ENCODE measurements at places on chromosomes 7 and 10. TPM values are rescaled to one million over a fixed set of nuclear protein-coding genes. Genes with fewer than 3 reads are reported as not detected.

The MMRN2 gene
- 33.5 TPM for total RNA-seq

The NUTM2E gene
- 0.33 TPM for total RNA-seq

The LHFPL3 gene
- 13.6 TPM for total RNA-seq

The CRTAC1 gene
- total RNA-seq = 19.3 TPM

The SKIDA1 gene
- 11.4 TPM for total RNA-seq

The RASA4B gene
- total RNA-seq = 42.7 TPM

The EBLN1 gene
- total RNA-seq = not detected

The MBLAC1 gene
- 3.1 TPM for total RNA-seq

The DMBT1 gene
- total RNA-seq = 3.1 TPM

The CDK5 gene
- 18.6 TPM for total RNA-seq

The PRRT4 gene
- 6.8 TPM for total RNA-seq

The BTRC gene
- 37.6 TPM for total RNA-seq

The CPVL gene
- total RNA-seq = 7.9 TPM

The THSD7A gene
- 46.4 TPM for total RNA-seq

The HTRA1 gene
- total RNA-seq = 172 TPM

The LIPA gene
- 34.4 TPM for total RNA-seq

The MOGAT3 gene
- total RNA-seq = not detected

The GARIN1A gene
- 0.49 TPM for total RNA-seq

The OIT3 gene
- 1.6 TPM for total RNA-seq

The EIF4H gene
- 210 TPM for total RNA-seq

The PAX4 gene
- total RNA-seq = not detected

The MACC1 gene
- total RNA-seq = 4.3 TPM

The NME8 gene
- not detected for total RNA-seq

The CCDC186 gene
- 66.1 TPM for total RNA-seq

The CTNNA3 gene
- total RNA-seq = 9.3 TPM

The SLC13A1 gene
- not detected for total RNA-seq

The MYH16 gene
- total RNA-seq = not detected

The SPDYE1 gene
- not detected for total RNA-seq

The ZPBP gene
- 5.7 TPM for total RNA-seq

The PPP2R2D gene
- 54.2 TPM for total RNA-seq

The SH2B2 gene
- total RNA-seq = 16.7 TPM

The FLNC gene
- 92.8 TPM for total RNA-seq

The PRPS1L1 gene
- not detected for total RNA-seq

The TSPAN33 gene
- total RNA-seq = 6.5 TPM

The KLF14 gene
- 0.16 TPM for total RNA-seq

The GPR26 gene
- total RNA-seq = 1.4 TPM

The NPSR1 gene
- total RNA-seq = 0.99 TPM

The STEAP1B gene
- 1.6 TPM for total RNA-seq

The RRP12 gene
- total RNA-seq = 19.8 TPM

The LRRC61 gene
- 26.6 TPM for total RNA-seq

The NPFFR1 gene
- 9.1 TPM for total RNA-seq

The LFNG gene
- total RNA-seq = 42.2 TPM

The GIMAP7 gene
- total RNA-seq = 4.1 TPM

The LBX1 gene
- not detected for total RNA-seq

The ANKRD30A gene
- not detected for total RNA-seq

The PLEKHS1 gene
- 0.77 TPM for total RNA-seq

The CALCR gene
- total RNA-seq = 0.38 TPM

The GCK gene
- total RNA-seq = 5.9 TPM

The CNPY1 gene
- not detected for total RNA-seq

The C10orf105 gene
- 0.11 TPM for total RNA-seq

The OGA gene
- 360 TPM for total RNA-seq

The LRRN3 gene
- total RNA-seq = 41.4 TPM

The SSMEM1 gene
- total RNA-seq = not detected

The DNAH11 gene
- 2.7 TPM for total RNA-seq

The HIF1AN gene
- 21.9 TPM for total RNA-seq

The CLCN1 gene
- 0.22 TPM for total RNA-seq

The SPDYE3 gene
- total RNA-seq = not detected
